ENCODE measurements at places on chromosomes 2 and 18. TPM values are rescaled to one million over a fixed set of nuclear protein-coding genes. Genes with fewer than 3 reads are reported as not detected.

- DNase-seq = no peak
Observed at GRCh38 chr2:159106109-159106508, 137.7 kb downstream of the TANC1 start.

GRCh38 chr2:212832211-212833195 is 293.9 kb upstream of the ERBB4 start:
- no peak for DNase-seq

DNA sequence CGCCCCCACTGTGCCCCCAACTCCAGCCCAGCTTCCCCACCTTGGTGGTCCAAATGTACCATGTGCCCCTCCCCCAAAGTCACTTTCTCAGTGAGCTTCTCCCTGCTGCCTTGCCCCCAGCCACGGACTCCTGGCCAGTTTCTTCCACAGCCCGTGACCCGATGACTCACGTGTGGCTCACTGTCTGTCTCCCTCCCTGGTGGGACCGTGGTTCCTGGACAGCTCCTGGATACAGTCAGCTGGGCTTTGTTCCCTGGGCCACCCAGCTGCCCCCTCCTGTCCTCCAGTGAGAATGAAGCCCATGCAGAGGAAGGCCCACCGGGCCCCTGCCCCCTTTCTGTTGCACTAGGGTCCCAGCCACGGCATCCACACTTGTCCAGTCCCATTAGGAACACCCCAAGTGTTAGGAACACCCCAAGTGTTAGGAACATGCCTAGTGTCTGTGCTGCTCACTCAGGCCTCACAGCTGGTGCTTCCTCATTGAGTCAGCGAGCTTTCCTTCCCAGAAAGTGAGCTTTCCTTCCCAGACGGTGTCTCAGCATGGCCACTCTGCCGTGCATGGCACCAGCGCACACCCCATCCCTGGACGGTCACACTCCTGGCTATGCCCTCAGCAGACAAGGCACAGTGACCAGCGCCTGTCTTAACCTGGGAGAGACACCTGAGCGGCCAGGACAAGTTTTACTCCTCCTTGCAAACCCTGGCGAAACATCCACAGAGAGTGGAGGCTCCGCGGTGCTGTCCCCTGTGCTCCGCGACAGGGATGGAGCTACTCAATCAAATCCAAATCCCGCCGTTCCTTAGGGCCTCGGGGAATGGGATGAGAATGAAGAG is 44.8 kb upstream of the CTDP1 start:
- no peak for DNase-seq

DNA sequence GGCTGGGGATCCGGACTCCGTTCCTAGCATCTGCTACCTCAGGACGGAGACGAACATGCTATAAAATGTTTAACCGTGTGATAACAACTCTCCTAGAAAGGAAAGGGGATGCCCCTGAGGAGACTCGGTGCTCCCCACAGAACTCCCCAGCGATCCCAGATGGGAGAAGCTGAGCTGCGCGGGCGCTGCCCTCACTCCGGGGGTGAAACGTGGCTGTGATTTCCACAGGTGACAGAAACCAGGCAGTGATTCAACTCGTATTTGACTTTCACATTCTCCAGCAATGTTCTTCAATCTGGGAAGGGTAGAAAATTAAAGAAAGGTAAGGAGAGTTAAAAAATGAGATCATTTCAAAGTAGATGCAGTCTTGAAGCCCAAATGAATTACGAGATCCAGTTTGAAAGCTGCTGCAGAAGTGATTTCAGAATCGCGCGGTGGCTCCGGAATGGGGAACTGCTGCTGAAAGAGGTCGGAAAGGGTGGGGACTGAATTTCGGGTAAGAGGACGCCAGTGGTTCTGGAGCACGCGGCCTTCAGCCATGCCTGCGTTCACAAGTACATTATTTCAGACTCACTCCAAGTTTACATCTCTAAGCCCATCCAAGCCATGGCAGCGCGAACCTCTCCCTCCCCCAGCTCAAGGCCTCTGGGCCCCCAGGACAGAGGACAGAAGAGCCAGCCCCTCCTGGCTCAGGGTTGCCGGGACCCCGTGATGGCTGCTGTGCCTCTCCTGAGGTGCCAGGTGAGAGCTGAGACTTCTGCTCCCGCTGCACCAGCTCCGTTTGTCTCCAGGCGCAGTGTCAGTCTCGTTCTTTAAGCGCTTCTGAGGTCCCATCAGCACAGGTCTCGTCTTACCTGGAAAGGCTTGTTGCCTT is 39.5 kb downstream of the ADNP2 start:
- no peak for DNase-seq

Gene MLPH
- total RNA-seq = 14.6 TPM

Data from uterus (tissue), 4 donors.